Mesangial cell (primary cell): ENCODE measurements at places on chromosomes 13 and 19. TPM values are rescaled to one million over a fixed set of nuclear protein-coding genes. Genes with fewer than 3 reads are reported as not detected.

UCHL3 gene
- total RNA-seq: 23.8 and 71.7 TPM in 2 replicates

PSG6 gene
- not detected in 2 replicates for total RNA-seq

TEX101 gene
- total RNA-seq: not detected in 2 replicates

UPK1A gene
- 0.16 TPM in 1 of 2 replicates, not detected in the other for total RNA-seq

ZNF91 gene
- total RNA-seq: 11.7 and 21.8 TPM in 2 replicates

HS6ST3 gene
- under 0.01 TPM in 2 replicates for total RNA-seq

KLK4 gene
- total RNA-seq: not detected in 2 replicates

CADM4 gene
- 24.4 and 39.2 TPM in 2 replicates for total RNA-seq

PBX4 gene
- 1.8 and 2.0 TPM in 2 replicates for total RNA-seq

ZNF441 gene
- total RNA-seq: 2.3 and 3.9 TPM in 2 replicates

C19orf81 gene
- 0.89 TPM in 1 of 2 replicates, not detected in the other for total RNA-seq

NLRP5 gene
- not detected in 2 replicates for total RNA-seq

PRR20A gene
- not detected in 2 replicates for total RNA-seq

STOML3 gene
- not detected in 2 replicates for total RNA-seq

SLC25A41 gene
- not detected in 2 replicates for total RNA-seq

ADM5 gene
- 0.38 and 0.49 TPM in 2 replicates for total RNA-seq

ZNF835 gene
- total RNA-seq: 0.65 and 1.3 TPM in 2 replicates

TMEM59L gene
- 0.16 and 1.3 TPM in 2 replicates for total RNA-seq

SIX5 gene
- 14.2 and 26.9 TPM in 2 replicates for total RNA-seq

ADGRE1 gene
- not detected in 2 replicates for total RNA-seq

MEIS3 gene
- total RNA-seq: 6.0 and 12.4 TPM in 2 replicates

PLK5 gene
- total RNA-seq: 0.13 TPM in 1 of 2 replicates, not detected in the other

MYO16 gene
- under 0.01 and 3.0 TPM in 2 replicates for total RNA-seq

KRTDAP gene
- not detected in 2 replicates for total RNA-seq

KLK11 gene
- total RNA-seq: not detected in 2 replicates

CLEC4G gene
- not detected in 2 replicates for total RNA-seq

ANKRD24 gene
- under 0.01 and 0.51 TPM in 2 replicates for total RNA-seq

NKPD1 gene
- total RNA-seq: under 0.01 and 0.25 TPM in 2 replicates

WDR88 gene
- not detected in 2 replicates for total RNA-seq

CD209 gene
- not detected in 2 replicates for total RNA-seq

CRB3 gene
- total RNA-seq: 33.6 and 79.1 TPM in 2 replicates

PRR19 gene
- total RNA-seq: 0.81 and 3.9 TPM in 2 replicates

C1QTNF9B gene
- total RNA-seq: 0.38 TPM in 1 of 2 replicates, not detected in the other

ONECUT3 gene
- total RNA-seq: not detected in 2 replicates

HTR2A gene
- not detected in 2 replicates for total RNA-seq

LILRA1 gene
- total RNA-seq: not detected in 2 replicates

ZNF667 gene
- 0.65 and 2.5 TPM in 2 replicates for total RNA-seq

ITGBL1 gene
- 1.5 and 2.6 TPM in 2 replicates for total RNA-seq

ZNF607 gene
- 1.1 and 3.0 TPM in 2 replicates for total RNA-seq

NOVA2 gene
- not detected in 2 replicates for total RNA-seq

SPRYD7 gene
- total RNA-seq: 2.8 and 4.6 TPM in 2 replicates

ZNF536 gene
- total RNA-seq: 0.33 and 0.38 TPM in 2 replicates

ADGRL1 gene
- 4.7 and 18.5 TPM in 2 replicates for total RNA-seq

PEG3 gene
- 0.51 and 1.5 TPM in 2 replicates for total RNA-seq

LILRB1 gene
- total RNA-seq: not detected in 2 replicates

MEF2B gene
- not detected in 2 replicates for total RNA-seq

MBD3L1 gene
- not detected in 2 replicates for total RNA-seq

GPR12 gene
- not detected in 2 replicates for total RNA-seq

KLF5 gene
- 5.9 and 20.4 TPM in 2 replicates for total RNA-seq

ZNF665 gene
- total RNA-seq: 0.76 and 1.8 TPM in 2 replicates

ZNF43 gene
- 3.7 and 11.6 TPM in 2 replicates for total RNA-seq
